ENCODE measurements at places on chromosomes 11 and 22.

- no peak for DNase-seq
These were observed 96.9 kb downstream of the MTMR3 start for GRCh38 chr22:29979777-29980321.

DNA sequence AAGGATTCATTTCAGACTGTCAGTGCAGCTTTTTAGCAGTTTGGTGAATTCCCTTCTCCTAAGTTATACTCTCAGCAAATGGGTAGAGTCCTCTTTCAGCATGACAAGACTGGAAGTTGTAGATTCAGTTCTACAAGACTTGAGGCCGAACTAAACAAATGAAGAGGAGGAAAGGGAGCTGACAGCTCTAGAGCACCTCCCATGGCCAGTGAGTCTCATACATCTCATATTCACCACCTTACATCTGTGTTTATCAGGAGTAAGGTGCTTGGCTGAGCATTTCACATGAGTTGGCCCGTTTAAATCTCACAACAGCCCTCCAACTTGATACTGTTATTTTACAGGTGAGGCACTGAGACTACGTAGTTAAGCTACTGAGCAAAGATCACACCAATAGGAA lies 30.4 kb downstream of the SEZ6L start:
- no peak for DNase-seq

DNA sequence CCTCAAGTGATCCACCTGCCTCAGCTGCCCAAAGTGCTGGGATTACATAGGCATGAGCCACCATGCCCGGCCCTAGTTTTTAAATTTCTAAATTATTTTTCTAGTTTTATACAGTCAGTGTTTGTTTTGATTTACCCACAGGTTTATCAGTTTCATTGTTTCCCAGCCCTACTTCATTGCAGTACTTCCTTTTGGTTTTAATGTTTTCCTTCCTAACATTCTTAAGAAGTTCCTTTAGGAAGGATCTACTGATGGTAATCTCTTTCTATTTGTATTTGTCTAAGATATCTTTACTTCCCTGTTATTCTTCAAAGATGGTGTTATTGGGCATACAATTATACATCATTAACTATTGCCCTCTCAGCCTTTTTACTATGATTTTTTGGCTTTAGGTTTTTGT lies 4.9 kb upstream of the EXT2 start:
- no peak for DNase-seq

- no peak for DNase-seq
These were observed 54.1 kb upstream of the SOX6 start for GRCh38 chr11:16410479-16410878.

DNA sequence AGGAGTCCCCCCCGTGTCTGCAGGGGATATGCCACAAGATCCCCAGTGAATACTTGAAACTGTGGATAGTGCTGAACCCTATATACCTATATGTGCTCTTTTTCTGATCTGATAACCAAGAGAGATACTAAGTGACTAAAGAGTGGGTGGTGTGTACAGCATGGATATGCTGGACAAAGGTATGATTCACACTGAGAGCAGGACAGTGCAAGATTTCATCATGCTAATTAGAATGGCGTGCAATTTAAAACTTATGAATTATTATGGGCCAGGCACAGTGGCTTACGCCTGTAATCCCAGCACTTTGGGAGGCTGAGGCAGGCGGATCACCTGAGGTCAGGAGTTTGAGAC lies 90.2 kb upstream of the ALKBH3 start:
- DNase-seq = peak; percentile 39

GRCh38 chr11:94781837-94782236 lies 13.7 kb downstream of the AMOTL1 start:
- DNase-seq = no peak

DNA sequence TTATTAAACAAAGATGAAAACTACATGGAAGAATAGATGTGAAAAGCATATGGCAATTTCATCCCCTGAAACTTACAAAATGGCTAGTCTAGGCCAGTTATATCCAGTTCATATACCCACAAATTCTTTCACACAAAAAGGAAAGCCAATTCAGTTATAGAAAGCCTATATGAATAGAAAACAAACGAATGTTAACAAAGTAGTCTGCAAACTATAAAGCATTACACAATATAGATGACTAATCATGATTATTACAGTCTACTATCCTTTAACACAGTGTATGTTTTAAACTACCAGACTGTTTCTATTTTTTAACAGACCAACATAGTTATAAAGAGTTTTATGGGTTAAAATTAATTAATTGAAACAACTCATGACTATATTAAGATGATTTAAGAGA lies 12.1 kb downstream of the DCUN1D5 start:
- DNase-seq = no peak

GRCh38 chr11:5090668-5091067 lies 21.3 kb downstream of the OR52E1 start:
- no peak for DNase-seq

DNA sequence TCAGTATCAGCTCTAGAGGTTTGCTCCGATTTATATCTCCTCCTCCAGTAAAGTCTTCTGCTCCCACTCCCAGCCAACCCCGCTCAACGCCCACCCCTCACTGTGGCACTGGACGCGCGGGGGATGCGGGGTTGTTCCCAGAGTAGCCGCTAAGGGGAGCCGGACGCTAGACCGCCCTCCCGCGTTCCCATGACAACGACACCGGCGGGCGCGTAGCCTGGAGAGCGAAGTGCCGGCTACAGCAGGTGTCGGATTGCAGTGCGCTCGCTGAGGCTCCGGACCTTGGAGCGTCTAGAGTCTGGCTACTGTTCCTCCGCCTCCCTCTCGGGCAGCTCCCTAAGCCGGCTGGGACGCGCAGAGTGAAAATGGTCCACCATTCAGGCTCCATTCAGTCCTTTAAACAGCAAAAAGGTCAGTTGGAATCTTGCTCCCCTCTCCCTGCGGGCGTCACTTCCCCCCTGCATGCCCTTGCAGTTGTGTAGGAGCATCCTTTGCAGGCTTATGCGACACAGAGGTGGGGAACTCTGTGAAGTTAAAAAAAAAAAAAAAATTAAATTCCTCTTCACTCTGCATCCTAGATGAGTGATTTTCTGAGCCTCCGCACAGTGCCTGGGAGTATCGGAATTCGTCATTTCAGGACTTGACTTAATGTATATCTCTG lies at the start of gene ANO3:
TSS of gene ANO3 (plus strand) at position 220 of the 661 bp plus-strand sequence. CDS start at position 366, 146 bp downstream.
- peak; percentile 11 for DNase-seq

DNA sequence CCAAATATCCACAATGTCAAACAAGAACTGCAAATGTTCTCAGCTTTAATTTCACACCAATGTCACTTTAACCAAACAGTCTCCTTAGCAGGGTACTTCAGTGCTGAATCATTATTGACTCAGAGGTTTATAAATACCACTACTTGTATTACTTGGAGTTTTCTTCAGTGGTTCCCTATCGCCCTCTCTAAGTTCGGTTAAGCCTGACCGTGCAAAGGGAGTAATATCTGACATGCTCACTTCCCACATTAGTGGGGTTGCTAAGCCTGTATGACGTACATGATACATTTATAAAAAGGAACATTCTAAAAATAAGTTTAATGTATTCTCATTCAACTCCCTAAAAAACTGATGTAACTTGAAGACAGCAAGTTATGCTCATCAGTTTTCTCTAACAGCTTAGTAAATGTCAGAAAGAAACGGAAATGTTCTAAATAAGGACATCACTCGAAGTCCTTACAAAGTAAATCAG lies 93.1 kb upstream of the ZC3H12C start:
- DNase-seq = peak; percentile 60

DNA sequence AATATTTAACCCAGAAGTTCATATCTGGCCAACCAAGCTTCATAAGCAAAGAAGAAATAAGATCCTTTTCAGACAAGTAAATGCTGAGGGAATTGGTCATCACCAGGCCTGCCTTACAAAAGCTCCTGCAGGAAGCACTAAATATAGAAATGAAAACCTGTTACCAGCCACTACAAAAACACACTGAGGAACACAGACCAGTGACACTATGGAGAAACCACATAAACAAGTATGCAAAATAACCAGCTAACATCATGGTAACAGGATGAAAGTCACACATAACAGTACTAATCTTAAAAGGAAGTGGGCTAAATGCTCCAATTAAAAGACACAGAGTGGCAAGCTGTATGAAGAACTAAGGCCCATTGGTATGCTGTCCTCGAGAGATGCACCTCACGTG lies 311.4 kb downstream of the DYNC2H1 start:
- DNase-seq = no peak

DNA sequence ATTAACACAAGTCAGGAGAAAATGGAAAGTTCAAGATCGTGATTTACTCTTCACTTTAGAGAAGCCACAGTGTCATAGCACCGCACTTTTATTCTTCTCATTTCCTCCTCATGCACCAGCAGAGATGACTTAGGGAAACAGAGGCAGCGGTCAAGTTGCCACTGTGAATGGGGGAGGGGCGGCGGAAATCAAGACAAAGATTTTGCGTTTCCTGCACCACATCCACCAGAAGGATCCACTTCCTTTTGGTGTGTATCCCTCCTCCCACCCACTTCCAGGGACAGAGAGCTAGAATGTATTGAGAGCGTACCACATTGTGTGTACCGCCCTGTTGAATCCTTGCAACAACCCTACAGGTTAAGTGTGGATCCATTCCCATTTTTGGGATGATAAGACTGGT lies 21.8 kb downstream of the TSPAN18 start:
- no peak for DNase-seq

DNA sequence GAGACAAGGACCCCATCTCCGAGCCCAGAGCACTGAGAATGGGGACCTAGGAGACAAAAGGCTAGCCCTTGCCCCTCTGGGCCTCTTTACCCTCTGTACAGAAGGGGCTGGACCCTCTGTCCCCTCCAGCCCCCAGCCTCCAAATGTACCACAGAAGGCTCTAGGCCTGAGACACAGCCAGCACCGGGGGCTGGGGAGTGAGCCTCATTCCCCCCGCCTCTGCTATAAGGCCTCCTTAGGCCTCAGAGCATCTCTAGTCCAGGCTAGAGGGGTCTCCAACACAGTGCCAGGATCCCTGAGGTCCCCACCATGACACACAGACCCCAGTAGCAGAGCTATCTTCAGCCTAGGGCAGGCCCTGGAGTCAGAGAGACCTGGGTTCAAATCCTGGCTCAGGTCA lies 4.8 kb downstream of the SMTN start:
- no peak for DNase-seq

GRCh38 chr11:32826113-32826512 lies 3.6 kb upstream of the PRRG4 start:
- no peak for DNase-seq

DNA sequence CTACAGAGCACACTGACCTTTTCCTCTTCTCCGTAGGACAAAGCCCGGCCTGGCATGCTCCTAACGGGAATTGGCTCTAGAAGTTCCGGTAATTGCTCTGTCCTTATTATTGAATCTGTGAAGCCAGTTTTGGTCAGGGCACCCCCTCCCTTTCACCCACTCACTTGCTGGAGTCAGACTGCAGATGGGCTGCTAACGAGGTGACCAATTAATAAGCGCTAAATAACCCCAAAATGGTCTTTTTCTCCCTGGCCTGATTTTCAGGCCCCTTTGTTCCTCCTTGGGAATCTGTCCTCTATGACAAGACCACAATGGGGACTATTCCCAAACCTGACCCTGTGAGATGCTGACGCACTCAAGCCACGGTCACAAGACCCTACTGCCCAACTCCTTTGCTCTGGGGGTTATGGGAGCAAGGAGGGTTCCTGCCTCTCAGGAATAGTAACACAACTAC lies 610.0 kb upstream of the CADM1 start:
- DNase-seq = no peak

DNA sequence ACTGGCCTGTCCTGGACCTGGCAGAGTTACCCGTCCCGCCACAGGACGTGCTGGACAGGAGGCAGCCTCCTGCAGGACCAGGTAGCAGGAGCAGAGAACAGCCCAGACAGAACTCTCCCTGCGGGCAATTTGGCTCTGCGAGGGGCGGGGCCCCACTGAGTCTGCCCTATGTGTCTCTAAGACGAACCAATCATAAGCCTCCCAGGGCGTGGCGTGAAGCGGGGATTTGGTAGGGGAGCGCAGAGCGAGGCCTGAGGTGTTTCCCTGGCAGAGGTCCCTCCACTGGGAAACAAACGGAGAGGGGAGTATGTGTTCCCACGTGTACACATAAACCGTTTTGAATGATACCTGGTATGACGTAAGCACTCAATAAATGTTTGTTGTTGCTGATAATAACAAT lies 7.4 kb downstream of the CD82 start:
- DNase-seq = no peak

DNA sequence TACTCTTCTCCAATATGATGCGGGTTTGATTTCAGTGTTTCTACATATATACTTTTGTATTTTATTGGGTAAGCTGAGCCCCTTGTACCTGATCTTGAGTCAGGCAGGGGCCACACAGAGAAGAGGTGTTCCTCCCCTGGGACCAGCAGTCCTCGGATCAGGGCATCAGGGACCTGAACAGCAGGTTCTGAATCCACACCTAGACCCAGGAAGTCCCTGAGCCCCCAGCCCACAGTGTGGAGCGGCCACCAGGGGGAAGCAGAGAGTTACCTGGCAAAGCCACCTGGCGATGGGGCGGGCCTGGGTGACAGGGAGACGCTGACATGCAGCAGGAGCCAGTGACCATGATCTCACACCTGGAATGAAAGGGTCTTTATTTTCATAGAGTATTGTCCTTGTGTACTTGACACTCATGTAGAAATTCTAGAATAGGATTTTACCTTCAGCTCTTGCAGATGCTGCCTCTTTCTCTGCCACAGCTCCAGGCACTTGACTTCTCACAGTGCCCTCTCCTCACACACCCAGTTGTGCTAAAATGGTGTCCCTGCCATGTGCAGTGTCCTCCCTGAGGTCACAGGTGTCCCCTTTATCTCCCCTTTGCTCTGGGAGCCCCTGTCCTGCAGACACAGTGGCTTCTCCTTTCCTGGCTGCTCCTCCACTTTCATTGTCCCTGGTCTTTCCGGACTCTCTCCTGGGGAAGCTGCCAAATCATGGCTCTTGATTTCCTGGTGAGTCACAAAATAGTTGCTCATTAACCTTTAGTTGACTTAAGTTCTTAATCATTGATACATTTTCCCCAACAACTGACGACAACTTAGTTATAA lies 48.5 kb downstream of the GGTLC2 start:
- peak; percentile 38 for DNase-seq

DNA sequence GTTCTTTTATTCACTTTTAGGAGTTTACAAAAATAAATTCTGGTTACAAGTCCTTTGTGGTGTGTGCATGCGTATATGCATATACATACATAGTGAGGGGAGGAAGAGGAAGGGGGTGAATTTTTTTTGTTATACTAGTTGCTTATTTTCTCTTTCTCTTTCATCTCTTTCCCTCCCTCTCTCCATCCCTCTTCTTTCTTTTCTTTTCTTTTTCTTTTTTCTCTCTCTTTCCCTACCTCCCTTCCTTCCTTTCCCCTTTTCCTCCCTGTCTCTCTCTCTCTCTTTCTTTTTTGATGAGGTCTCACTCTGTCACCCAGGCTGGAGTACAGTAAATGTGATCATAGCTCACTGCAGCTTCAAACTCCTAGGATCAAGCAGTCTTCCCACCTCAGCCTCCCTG lies 14.1 kb downstream of the PPP6R2 start:
- DNase-seq = no peak

- no peak for DNase-seq
These were observed 223.5 kb upstream of the BLID start for GRCh38 chr11:122339436-122340060.

GRCh38 chr11:76231121-76231738 lies 24.9 kb upstream of the WNT11 start:
- DNase-seq = no peak

- DNase-seq = peak; percentile 35
These were observed 38.5 kb upstream of the CYP2D6 start for GRCh38 chr22:42169055-42169469.

GRCh38 chr22:17866127-17866526 lies 91.9 kb upstream of the BID start:
- no peak for DNase-seq

All from A172 (cell line).